ENCODE measurements at places on chromosomes 7 and 10. TPM values are rescaled to one million over a fixed set of nuclear protein-coding genes. Genes with fewer than 3 reads are reported as not detected.

The VPS37D gene
- total RNA-seq, result 4.5 TPM

The PNLIPRP2 gene
- total RNA-seq, result 1.6 TPM

The MMP21 gene
- total RNA-seq, result 0.31 TPM

The BAIAP2L1 gene
- 5.1 TPM for total RNA-seq

The AMPH gene
- 5.9 TPM for total RNA-seq

DNA sequence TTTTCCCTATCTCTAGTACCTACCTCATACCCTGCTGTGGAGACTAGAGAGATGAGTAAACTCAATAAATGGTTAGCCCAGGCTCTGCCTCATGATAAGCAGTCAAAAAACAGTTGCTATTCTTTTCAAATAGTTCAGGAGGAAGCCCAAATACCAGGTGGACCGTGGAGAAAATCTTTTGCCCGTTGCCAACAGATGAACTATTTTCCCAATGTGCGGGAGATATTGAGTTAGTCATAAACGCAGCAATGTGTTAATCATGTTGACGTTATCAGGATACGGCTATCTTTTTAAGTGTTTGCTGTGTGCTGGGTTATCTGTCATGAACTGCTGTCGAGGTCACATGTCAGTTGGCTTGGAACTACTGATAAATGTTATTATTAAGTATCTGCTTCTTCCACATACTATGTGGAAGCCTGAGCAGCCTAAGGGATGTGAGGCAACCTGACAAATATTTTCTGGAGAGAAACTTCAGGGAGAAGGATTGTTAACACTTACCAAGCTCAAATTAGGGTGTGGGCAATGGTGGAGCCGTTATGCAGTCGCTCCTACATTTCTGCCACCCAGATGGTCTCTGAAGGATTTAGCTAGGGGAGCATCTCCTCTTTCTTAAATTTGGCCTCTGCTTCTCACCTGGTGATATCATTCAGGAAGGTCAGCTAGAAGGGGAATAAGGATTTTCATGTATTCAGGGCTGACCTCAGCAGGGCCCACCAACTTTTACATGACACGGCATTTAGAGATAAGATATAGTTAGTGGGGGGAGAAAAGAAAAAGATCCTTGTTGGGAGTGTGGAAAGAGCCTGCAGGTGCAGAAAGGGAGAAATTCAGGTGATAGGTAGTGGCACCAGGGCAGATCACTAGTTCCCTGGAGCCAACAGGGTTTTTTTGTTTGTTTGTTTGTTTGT is 33.5 kb upstream of the SLC26A3 start:
- no peak for DNase-seq

DNA sequence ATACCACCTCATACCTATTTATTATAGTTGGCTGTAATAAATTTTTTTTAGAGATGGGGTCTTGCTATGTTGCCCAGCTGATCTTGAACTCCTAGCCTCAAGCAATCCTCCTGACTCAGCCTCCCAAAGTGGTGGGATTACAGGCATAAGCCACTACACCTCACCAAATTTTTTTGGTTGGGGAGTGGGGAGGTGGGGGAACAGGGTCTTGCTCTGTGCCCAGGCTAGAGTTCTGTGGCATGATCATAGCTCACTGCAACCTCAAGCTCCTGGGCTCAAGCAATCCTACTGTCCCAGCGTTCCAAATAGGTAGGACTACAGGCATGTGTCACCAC is 3.9 kb upstream of the OGDH start:
- no peak for DNase-seq
